ENCODE measurements at places on chromosomes 11 and 22.

DNA sequence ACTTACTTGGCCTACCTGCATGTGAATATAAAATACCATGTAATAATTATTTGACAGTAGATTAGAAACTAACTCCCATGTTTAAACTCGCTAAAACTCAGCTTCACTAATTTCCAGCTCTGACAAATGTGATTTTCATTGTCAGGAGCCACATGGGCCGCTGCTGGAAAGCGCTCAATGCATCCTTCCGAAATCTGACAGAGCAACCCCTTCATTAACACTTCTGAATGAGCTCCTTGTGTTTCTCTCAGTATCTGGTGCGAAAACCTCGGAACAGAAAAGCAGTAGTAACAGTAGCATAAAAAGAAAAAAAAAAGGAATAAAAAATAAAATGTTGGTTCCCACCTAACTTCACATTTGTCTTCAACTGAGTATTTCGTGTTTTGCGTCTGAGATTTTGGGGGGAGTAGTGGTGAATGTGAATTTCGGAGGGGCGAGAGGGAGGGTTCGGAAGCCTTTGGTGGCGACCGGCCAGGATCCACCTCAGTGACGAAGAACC is 710 bp downstream of the MTCH2 start:
- DNase-seq: no peak

DNA sequence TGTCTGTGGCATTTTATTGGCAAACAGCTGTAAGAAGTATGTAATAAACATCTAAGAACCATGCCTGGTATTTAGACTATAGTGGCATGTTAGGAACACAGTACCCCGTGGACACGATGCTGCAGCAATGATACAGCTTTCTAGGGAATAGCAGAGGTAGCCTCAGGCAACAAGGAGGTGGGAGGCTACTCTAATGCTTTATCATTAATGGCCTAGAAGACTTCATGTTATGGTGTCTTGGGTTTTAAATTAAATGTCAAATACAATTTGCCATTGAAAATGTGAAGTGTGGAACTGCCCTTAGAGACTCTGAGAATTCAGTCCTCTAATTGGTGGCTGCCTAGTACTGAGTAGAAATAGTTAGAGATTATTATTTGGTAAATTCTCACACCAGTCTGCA is 516.9 kb downstream of the CNTN5 start:
- DNase-seq: no peak

DNA sequence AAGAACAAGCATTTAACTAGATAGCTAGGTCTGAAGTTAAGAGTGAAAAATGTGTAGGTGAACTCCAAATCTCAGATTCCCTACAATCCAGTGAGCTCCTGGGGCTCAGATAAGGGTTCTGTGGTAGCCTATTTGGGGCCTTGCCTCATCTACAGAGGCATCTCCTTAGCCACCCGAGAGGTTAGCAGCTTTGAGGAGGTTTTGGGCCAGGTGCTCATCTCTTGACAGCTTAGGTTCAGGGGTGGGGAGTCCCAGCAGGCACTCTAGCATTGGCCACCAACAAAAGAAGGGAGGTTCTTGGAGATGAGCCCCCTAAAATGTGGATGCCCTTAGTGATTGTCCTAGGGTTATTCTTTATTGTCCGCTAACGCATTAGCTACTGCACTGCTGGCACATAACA is 184.4 kb upstream of the B3GAT1 start:
- no peak for DNase-seq

DNA sequence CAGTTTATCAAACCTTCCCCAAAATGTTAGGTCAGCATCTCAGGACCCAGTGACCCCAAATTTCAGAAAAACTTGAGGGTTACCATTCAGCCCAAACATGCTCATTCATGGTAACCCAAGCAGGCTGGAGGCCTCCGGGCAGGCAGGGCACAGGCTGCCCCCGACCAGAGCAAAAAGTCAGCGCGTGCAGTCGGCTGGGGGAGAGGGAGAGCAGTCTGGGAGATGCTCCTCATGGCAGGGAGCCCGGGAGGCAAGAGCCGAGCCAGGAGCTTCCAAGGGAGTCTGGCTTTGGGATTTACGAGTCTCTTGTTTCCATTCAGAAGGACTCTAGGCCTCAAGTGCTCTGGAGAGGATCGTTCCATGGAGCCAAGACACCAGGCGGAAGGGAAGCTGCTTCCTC is 45.7 kb downstream of the RPUSD4 start:
- DNase-seq: no peak

GRCh38 chr11:84800755-84801346 is 826.3 kb downstream of the DLG2 start:
- no peak for DNase-seq

DNA sequence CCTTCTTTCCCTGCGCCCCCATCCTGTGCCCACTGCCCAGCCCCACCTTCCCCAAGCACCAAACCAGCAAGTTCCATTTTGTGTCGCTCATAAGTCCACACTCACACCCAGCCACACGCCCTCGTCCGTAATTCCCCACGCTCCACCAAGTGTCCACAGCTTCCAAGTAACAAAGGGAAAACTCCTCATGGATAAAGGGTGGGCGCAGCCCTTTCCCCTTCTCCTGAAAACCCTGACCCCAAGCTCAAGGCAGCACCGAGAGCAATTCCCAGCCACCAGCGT is 458 bp downstream of the FXYD6 start:
- DNase-seq: no peak

GRCh38 chr11:23288003-23288783 is 427.9 kb upstream of the CCDC179 start:
- DNase-seq: no peak

GRCh38 chr22:48835364-48835763 is 992.3 kb downstream of the BRD1 start:
- no peak for DNase-seq

GRCh38 chr22:20822240-20822639 is 36.4 kb downstream of the PI4KA start:
- no peak for DNase-seq

DNA sequence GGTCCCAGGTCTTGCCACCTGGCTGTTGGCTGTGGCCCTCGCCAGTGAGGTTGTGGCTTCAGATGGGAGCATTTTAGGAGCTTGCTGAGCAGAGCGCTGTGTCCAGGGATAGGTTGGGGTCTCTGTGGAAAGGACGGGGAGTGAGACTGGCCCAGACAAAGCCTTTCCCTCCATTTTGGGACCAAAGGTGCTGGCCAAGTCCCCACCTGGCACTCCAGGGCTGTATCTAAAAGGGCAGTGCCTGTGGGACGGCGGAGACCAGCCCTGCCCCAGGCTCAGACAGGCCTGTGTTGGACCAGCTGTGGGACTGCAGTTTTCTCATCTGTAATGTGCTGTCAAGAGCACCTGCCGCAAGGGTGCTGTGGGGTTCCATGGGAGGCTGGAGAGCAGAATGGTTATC is 5.0 kb upstream of the KCTD17 start:
- no peak for DNase-seq

DNA sequence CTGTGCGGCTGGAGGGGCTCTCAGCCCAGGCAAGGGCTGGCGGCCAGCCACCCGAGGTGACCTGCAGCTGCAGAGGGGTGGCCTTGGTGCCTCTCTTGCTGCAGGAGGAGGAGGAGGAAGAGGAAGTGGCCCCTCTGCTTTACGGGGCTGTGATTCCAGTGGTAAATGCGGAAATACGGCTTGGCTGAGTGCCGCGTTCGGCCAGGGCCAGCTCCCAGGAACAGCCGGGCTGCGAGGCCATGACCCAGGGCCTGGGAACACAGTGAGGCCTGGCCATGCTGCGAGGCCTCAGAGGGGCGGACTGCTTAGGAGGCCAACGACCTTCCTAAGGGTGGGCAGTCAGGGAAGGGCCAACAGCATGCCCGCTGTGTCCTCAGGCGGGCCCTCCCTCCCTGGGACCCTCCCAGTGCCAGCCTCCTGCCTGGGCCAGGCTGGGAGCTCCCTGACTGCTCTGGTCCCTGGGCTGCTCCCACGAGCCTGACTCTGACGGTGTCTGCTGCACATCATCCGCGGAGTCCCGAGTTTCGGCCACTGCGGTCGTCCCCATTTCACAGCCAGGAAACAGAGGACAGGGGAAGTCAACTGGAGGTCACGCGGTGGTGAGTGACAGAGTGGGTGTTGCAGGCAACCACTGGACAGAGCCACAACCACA is 20.8 kb upstream of the PPARA start:
- no peak for DNase-seq

DNA sequence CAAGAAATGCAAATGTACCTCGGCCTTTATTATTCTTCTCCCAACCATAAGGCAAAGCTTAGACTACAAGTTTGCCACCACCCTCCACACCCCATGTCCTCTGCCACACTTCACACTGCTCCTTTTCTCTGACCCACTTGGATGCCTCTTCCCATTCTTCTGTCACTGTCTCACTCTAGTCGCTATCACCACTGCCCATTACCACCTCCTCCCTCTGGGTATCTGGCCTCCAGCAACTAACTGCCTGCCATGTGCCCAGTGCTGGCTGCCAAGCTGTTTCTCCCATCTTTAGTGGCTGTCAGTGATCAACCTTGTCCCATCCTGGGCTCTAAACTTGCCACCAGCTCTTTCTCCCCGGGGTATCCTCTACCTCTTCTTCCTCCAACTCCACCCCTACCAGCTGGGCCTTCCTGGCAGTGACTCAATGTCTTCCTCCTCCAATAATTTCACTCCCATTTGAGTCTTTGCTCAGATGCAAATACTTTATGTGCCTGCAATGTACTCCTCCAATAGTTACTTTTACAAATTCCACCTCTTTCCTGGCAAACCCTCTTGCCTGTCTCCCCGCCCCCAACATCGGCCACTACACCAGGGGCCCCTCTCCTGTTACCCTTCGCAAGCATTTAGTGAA is 20.1 kb upstream of the KDM2A start:
- no peak for DNase-seq

DNA sequence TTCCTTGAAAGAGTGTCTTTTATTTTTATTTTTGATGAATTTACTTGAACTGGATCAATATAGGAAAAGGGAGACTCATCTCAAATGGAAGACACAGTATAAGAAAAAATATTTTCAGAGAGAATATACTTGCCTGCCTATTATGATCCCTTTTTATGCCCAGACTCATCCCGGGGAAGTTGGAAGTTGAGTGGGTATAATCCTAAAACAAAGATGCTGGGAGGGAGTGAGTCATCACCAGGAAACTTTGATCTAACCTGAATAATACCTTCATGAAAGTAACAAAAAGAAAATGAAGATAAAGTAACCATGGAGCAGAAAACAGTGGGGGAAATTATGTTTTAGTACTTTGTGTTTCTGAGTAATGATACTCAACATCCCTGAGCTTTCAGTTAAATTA is 1514.0 kb downstream of the FAM181B start:
- no peak for DNase-seq

DNA sequence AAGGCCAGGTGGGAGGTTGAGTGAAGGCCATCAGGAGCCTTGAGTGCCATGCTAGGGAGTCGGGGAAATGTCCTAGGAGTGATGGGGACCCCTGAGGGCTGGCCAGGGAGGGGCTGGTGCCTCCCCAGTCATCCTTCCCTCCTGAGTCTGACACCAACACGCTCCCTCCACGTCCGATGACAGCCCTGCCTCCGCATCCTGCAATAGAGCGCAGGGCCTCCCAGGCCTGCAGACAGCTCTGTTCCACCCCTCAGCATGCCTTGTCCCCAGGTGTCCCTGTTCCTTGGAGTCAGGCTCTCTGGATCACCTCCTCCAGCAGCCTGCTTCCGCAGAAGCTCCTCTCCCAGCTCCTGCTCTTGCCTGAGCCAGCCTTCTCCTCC is 3.1 kb downstream of the RAC2 start:
- DNase-seq: no peak

Measured in NCI-H2029 (cell line).